Caudate nucleus (tissue), 63 donors: ENCODE measurements at places on chromosomes 1 and 21.

- peak; percentile 8 for DNase-seq
These were observed 312.3 kb upstream of the FAM78B start for GRCh38 chr1:166479052-166479631.

DNA sequence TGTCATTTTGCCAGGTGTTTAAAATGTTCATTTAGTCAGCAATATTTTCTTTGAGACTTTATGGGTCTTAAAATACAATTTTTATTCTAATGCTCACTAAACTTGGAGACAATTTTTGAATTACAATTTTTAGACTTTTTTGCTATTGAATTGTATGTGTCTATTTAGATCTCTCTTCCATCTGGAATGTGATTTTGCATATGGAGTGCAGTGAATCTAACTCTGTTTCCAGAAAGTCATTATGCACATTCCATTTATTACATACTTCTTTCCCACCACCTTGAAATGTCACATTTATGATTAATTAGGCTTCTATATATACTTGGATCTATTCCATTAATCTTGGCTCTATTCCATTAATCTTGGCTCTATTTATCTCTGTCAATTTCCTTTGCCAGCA, 5.6 kb upstream of the TSPEAR start:
- DNase-seq: no peak

DNA sequence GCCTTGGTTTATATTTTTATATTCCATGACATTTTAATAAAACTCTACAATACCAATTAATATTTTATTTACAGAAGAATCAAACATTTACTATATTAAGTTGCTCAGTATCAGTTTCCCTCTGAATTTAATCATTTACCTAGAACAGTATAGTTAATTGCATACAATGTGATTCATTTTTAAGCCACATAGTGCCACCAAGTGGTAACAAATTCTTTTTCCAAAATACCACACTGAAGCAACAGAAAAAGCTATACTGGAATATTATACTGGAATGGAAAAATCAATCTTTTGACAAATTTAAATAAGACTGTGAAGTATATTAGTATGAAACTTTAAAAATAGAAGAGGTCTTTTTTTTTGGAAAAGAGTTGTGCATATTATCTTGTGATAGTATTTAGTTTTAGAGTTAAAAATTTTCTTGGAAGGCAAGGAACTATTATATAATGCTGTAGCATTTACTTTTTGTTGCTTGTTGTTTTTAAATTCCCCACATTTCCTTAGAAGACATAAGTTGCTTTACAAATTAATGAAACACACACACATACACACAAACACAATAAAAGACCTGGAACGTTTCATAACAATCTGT, 57.3 kb downstream of the ZNF644 start:
- DNase-seq: no peak

DNA sequence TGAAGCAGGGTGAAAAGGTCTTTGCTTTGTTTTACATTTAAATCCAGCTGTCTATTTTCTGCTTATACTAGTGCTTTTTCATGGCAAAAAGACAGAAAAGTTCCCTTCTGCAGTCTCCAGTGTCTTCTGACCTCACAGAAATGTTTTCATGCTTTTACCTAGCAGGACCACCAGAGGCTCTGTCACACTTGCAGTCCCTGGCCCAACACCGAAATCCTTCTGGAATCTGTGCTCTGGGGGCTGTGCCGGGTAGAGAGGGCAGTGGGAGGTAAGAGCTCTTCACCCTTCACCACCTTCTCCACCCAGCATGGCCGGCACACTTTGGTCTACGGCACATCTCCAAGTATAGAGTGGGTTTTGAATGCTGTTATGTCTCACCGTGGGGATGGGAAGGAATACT, 20.8 kb downstream of the GNAT2 start:
- DNase-seq: no peak
